Heart right ventricle (tissue), 16 donors: ENCODE measurements at places on chromosomes 2 and 18. TPM values are rescaled to one million over a fixed set of nuclear protein-coding genes. Genes with fewer than 3 reads are reported as not detected.

Gene ATP6V1B1
- 1.0 TPM for total RNA-seq

DNA sequence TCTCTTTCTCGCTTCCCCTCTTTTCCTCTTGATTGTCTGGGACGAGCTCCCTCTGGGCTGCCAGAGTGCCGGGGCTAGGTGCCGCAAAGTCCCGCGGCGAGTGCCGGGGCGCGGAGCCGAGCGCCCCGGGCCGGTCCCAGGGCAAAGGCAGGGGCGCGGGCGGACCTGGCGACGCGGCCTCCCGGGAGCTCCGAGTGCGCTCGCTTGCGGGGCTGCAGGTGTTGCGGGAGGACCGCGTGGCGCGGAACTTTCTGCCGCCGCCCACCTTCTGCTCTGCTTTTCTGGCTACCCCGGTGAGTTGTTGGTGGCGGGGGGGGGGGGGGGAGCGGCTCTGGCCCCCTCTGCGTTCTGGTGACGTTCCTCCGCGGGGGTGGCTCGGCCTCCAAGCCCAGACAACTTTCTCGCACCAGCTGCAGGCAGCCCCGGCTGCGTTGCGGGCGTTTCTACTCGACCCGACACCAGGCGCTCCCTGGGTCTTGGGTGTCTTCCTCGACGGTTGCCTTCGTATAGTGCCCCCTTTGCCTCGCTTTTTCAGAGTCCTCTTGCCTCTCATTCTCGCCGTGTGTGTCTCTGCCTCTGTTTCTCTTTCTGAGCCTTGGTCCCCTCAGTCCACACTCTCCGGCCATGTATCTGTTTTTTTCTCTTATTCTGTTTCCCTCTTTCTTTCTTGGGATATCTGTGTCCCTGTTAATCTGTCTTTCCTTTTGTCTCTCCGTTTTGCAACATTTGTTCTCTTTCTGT is 759 bp downstream of the GALNT13 start:
- DNase-seq = no peak

Gene DCDC2C
- total RNA-seq = not detected

Gene MYO7B
- total RNA-seq = 1.4 TPM

GRCh38 chr2:232537079-232537478 is 2.4 kb upstream of the CHRNG start:
- DNase-seq = no peak

- DNase-seq = no peak
Measured at GRCh38 chr2:164504253-164504652, 117.0 kb downstream of the GRB14 start.

DNA sequence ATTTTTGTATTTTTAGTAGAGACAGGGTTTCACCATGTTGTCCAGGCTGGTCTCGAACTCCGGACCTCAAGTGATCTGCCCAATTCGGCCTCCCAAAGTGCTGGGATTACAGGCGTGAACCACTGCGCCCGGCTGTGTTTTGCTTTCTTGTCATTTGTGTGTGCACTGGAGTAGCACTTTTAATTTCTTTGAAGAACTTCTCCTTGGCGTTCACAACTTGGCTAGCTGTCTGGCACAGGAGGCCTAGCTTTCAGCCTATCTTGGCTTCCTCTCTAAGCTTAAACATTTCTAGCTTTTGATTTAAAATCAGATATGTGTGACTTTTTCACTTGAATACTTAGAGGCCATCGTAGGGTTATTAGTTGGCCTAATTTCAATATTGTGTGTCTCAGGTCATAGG is 93.0 kb downstream of the COMMD1 start:
- no peak for DNase-seq

DNA sequence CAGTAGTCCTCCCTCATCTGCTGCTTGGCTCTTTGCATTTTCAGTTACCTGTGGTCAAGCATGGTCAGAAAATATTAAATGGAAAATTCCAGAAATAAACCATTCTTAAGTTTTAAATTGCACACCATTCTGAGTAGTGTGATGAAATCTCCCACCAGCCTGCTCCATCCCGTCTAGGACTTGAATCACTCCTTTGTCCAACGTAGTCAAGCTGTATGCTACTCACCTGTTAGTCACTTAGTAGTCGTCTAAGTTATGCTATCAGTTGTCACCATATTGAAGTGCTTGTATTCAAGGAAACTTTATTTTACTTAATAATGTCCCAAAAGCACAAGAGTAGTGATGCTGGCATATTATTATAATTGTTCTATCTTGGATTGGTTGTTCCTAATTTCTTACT is 172.5 kb downstream of the FIGN start:
- no peak for DNase-seq

Gene FAM124B
- total RNA-seq = 1.6 TPM

DNA sequence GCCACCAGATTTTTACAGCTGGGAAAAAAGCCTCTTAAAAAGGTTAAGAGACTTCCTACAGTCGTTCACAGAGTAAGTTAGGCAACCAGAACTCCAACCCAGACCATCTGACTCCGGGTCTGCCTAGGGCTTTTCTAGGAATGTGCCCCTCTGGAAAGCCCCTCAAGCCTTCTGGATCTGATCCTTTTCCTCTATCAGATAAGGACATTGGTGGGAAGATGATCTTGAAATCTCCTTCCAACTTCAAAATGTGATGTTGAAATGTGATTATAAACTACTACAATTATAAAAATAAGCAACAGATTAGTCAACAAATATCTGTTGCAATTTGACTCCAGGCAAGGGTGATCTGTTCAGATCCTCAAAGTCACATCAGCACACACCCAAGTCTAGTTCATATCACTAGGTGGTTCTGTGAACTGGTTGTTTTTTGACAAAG is 270.4 kb downstream of the ARHGAP15 start:
- no peak for DNase-seq

DNA sequence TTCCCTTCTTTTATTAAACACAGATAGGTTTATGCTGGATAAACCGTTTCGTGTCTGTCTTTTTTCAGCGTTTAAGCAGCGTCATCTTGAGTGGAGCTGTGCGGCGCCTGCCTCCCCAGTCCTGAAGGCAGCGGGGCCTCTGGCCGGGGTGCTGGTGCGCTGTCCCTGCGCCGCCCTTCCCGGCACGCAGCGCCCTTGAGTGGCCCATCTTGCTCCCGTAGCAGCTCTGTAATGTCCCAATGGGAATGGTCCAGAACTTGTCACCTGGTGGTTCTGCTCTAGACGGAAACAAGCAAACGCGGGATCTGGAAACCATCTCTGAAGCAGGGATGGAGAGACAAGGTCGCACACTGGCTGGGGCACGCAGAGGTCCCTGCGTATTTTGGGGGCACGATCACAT is 24.5 kb downstream of the PRELID3A start:
- DNase-seq = no peak

GRCh38 chr2:108270768-108271506 is 17.8 kb upstream of the SULT1C2 start:
- DNase-seq = no peak

GRCh38 chr2:47309472-47309951 is 93.4 kb upstream of the MSH2 start:
- no peak for DNase-seq

Gene PIKFYVE
- total RNA-seq = 17.7 TPM

- DNase-seq = no peak
Measured at GRCh38 chr2:26172189-26172870, 558 bp upstream of the GAREM2 start.

GRCh38 chr2:18384242-18384641 is 176.2 kb downstream of the RDH14 start:
- DNase-seq = no peak

GRCh38 chr2:189176516-189176915 is 3.0 kb downstream of the COL5A2 start:
- no peak for DNase-seq

DNA sequence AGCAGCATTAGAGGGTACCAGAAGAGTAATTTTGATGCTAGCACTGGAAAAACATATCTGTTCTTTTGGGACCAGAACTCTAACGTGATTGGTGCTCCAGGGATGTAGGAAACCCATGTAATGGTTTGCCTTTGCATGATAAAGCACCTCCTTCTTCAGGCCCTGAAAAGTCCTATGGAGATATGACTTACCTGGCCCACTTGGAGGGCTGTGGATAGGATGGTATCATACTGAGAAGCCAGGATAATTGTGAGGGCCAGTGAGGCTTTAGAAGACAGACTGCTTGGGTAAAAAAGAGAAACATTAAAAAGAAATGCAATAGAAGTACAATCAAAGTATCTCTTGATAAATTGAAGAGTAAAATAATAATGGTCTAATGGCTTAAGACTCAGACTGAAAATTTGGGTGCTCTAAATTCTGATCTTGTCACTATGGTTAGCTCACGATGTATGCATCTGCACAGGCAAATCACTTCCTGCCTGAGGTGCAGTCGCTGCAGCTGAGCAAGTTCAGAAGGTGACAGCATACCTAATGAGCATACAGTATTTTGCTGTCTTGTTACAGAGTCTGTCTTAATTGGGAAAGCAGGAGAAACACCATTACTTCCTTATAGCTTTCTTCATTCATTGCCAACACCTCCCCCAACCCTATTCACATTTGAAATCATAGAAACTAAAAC is 371.5 kb downstream of the NUP35 start:
- DNase-seq = no peak

- no peak for DNase-seq
Measured at GRCh38 chr2:169964740-169965139, 137.5 kb downstream of the UBR3 start.

- DNase-seq = no peak
Measured at GRCh38 chr18:79484661-79485621, 89.2 kb downstream of the NFATC1 start.

GRCh38 chr2:15074751-15075700 is 442.5 kb downstream of the LRATD1 start:
- no peak for DNase-seq

Gene GREB1L
- 14.3 TPM for total RNA-seq

DNA sequence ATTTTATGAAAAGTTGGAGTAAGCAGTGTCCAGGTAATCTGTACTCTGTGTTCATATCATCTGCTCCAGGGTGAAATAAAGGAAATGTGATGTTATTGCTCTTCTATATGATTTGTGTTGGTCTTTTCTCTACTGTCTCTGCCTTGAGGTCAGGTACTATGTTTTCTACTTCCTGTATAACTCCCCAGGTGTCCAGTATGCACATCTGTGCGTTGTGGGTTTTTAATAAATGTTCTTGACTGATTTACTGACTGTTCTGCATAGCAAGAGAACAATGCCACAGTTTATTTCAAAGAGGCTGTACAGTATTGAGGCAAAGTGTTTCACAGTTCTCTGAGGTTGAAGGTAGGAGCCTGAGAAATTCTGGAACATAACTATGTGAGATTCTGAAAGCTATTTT is 89.7 kb downstream of the BABAM2 start:
- DNase-seq = no peak

- DNase-seq = peak; percentile 31
Measured at GRCh38 chr18:2087877-2088673, 483.2 kb downstream of the METTL4 start.

Gene GCG
- total RNA-seq = not detected

Gene PJVK
- 1.9 TPM for total RNA-seq

GRCh38 chr2:200125444-200126284 is 170.3 kb downstream of the MAIP1 start:
- DNase-seq = no peak

DNA sequence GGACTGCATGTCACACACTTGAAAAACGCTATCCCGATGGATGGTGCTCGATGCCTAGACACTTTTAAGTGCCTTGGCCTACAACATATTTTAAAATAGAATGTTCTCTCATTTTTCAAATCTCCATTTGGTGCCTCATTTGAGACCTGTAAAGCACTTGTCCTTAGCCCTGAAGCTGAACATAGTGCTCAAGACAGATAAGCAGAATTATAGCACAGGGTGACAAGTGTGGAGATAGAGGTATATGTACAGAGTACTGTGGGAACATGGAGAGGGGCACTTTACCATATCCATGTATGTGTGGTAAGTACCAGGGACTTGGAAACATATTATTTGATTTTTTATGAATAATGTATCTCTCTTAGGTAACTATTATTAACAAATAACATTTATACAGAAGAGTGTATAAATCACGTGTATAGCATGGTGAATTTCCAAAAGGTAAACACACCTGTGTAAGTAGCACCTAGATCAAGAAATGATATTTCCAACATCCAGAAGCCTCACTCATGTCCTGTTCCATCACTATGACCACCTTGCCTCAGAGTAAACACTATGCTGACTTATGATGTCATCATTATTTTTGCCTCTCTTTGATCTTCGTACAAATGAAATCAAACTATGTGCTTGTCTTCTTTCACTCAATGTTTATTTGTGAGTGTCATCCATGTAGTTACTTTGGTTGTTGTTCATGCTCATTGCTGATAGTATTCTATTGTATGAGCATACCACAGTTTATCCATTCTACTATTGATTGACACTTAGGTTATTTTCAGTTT is 103.6 kb downstream of the BABAM2 start:
- DNase-seq = no peak

DNA sequence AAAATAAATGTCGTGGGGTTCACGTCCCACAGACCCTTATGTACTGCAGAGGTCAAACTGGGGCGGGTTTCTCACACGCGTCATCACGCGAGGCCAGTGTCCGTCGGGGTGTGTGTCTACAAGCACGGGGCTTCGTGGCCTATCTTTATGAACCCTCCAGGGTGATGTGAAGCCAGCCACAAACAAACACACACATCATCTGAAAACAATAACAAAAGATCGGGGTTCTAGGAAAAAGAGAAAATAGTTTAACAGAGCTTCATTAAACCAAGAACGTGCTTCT is 23.3 kb downstream of the LDLRAD4 start:
- no peak for DNase-seq

DNA sequence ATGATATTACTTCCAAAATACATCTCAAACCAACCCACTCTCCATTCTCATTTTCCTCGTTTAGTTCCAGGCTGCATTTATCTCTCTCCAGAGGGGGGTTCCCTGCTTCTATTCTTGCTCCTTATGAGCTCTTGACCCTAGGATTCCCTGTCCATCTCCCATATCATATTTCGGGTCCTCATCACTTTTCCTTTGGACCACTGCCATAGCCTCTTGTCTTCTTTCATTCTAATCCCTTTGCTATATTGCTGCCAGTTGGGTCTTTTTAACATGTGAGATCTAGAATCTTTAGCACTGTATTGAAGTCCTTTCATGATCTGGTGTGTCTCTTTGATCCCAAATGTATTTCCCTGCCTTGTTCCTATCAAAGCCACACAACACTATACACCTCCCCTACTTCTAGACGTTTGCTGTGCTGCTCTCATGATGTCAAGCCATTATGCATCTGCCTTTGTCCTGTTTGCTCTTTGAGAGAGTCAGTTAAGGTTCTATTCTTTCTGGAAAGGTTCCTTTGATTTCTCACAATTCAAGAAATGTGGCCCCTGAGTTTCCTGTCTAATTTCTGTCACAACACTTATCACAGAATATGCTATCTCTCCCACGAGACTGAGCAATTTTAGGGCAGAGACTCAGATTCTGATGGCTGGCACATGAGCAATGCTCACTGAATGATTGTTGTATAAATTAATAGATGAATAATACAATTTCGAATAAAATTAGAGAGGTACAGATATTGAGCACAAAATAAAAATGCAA is 43.2 kb upstream of the SESTD1 start:
- DNase-seq = no peak
